Activated CD8-positive, alpha-beta memory T cell treated with anti-CD3 and anti-CD28 coated beads for 4 hours (primary cell): ENCODE measurements at places on chromosomes 16 and 17.
A peak's percentile ranks its signal among the peaks of the same experiment; 100 is the strongest.

GRCh38 chr17:78398390-78398789, 19.9 kb downstream of the PGS1 start:
- no peak for DNase-seq

DNA sequence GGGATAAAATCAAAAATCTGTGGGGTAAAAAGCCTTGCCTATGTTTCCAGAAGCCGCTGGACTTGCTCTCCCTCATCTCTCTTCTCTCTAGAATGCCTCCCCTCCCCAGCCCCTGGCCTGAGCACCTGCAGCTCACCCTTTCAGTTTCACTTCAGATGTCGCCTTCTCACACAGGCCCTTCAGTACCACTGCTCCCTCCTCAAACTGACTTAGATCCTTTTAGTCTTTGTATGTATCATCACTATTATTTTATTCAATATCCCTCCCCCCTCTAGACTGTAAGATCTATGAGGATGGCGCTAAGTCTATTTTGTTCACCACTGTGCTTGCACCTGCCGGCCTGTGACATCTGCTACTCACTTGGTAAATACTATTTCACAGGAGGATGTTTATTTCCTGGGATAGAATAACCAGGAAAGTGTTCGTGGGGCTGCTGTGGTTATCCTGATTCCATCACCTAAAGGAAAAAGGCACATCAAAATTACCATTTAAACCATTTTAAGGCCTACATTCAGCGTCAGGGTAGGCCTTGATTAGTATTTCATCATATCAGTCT, 122.3 kb downstream of the MRTFB start:
- DNase-seq: no peak

GRCh38 chr17:80164185-80164584, 5.6 kb upstream of the CARD14 start:
- DNase-seq: no peak

GRCh38 chr17:62892870-62893338, 73.1 kb upstream of the TANC2 start:
- DNase-seq: peak; percentile 2

GRCh38 chr16:13425836-13426235, 494.1 kb upstream of the ERCC4 start:
- no peak for DNase-seq

GRCh38 chr17:72386619-72387237, 265.9 kb downstream of the SOX9 start:
- no peak for DNase-seq

GRCh38 chr17:75689441-75689873, 22.3 kb downstream of the SAP30BP start:
- peak; percentile 13 for DNase-seq

- DNase-seq: no peak
These were observed 4.8 kb downstream of the SCGB1C2 start for GRCh38 chr17:142102-142661.

- DNase-seq: no peak
These were observed 22.3 kb upstream of the SMG1 start for GRCh38 chr16:18948372-18949020.

DNA sequence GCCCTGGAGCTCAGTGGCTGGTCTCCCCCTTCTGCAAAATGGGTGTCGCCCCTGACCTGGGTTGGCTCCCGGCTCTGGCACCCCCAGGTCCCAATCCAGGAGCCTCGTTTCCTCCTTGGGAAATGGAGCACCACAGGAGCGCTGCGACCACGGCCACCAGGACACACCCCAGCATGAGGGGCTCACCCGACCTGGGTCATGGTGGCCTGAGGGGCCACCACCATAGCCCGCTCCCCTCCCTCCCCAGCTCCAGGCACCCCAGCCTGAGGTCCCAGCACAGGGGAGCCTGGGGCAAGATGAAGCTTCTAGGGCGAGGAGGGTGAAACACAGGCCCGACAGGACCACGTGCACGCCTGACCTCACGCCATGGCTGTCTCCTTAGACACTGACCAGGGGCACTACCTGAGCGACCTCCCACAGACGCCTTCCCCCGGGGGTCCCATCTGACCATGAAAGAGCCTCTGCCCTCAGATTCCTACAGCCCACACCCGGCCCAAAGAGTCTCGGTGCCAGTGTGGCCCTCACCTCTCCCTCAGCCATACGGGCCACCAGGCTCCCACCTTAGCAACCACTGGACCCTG, 11.8 kb downstream of the BCAR1 start:
- no peak for DNase-seq

- DNase-seq: no peak
These were observed 1.1 kb downstream of the METTL16 start for GRCh38 chr17:2510559-2510958.

- DNase-seq: no peak
These were observed 267.9 kb downstream of the CPPED1 start for GRCh38 chr16:12535535-12536411.

DNA sequence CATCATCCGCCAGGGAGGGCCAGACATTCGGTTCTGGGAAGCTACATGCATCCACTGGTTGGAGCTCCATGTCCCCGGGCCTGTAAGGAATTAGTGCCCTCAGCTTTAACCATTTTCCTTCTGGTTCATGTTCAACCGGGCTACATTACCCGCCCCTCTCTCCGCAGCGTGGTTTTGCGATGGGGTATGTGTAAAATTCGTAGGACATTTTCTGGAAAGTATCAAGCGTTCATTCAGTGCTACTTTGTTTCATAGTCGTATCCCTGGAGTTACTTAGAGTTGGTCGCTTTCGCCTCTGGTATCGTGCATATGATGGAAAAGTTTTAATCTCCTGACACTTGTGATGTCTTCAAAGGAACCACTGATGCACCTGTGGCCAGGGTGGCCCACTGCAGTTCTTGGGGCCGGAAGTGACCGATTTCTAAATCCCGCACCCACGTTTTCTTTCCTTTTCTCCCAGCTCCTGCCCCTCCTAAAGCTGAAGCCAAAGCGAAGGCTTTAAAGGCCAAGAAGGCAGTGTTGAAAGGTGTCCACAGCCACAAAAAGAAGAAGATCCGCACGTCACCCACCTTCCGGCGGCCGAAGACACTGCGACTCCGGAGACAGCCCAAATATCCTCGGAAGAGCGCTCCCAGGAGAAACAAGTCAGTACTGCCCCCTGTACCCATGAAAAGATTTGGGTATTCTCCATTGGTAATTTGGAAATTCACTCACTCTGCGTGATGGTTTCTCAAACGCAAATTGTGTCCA, 637 bp downstream of the RPL23A start:
- DNase-seq: peak; percentile 51

DNA sequence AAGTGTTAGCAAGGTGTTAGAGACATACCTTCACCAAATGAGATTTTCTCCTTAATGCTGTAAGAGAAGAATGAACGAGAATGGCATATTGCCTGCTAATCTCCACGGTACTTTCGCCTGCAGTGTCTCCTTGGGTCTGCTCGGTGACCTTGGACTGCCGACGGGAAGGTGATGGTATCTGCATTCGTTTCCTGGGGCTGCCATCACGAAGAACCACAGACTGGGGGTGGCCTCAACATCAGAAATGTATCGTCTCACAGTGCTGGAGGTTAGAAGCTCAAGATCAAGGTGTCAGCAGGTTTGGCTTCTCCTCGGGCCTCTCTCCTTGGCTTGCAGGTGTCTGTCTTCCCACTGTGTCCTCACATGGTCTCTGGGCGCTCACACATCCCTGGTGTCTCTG, 86.3 kb upstream of the TNRC6C start:
- DNase-seq: no peak

- DNase-seq: no peak
These were observed 28.9 kb downstream of the WFDC1 start for GRCh38 chr16:84323606-84324005.

DNA sequence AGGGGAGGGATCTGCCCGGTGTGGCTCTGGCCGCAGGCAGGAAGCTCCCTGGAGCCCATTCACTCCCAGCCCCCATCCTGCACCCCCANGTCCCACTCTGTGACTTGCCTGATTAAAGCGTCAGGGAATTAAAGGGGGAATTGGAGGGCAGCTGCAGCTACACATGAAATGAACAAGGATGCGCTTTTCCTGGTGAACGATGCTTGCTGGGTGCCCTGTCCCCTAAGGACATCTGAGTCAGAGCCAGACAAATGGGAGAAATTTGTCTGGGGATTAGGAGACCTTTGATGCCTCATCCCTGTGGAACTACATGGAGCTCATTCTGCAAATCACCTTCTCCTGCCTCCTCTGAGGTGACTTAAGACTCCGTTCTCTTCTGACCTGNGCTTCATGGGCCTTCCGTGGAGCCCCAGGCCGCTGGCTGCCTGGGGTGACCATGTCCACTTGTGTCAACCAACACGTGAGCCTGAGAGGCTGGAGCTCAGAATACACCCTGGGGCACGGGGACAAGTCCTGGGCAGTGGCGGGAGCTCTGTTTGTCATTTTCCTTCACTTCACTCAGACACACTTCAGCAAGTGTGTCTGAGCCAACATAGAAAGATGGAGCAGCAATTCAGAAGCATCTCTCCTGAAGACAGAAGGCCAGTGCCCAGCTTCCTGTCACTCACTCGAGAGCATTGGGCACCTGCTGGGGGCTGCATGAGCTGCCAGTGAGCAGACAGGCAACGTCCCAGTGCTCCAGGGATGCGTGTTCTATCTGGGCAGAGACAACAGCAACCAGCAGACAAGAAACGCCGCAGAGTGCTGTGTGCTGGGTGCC, 54.1 kb downstream of the METRNL start:
- DNase-seq: no peak

DNA sequence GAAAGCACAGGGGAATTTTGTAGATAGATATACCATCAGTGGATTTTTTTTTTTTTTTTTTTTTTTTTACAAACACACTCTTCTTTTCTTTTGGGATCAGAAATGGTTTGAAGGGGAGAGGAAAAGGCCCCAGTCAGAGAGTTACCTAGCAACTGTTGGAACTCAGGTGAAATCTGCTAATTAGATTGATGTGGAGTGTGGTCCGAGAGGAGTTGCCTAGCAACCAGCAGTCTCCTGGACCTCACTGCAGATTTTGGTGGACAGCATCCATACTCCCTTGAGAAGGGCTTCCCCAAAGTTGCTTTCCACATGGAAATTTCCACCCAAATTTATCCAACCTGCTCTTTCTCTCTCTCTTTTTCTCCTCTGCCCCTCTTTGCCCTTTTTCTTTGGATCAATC, 165.4 kb downstream of the UTP18 start:
- no peak for DNase-seq

GRCh38 chr17:49522357-49522890, 27.3 kb downstream of the NGFR start:
- no peak for DNase-seq

DNA sequence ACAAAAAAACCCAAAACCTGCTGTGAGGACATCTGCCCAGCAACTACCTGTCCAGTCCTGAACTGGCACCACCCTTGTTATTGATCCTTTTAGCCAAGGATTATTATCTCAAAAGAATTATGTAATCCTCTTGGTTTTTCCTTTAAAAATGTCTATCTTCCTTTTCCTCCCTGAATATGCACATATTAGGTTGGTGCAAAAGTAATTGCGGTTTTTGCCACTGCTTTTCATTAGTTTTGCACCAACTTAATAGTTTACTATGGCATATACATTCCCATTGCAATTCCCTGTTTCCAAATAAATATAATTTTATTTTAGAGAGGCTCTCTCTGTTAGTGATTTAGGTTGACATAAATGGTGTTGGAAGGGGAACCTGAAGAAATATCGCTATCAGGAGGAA, 51.3 kb downstream of the MPHOSPH6 start:
- DNase-seq: no peak

GRCh38 chr16:86821895-86822294, 243.5 kb downstream of the FOXL1 start:
- no peak for DNase-seq

GRCh38 chr16:89481356-89481955, 8.9 kb downstream of the ANKRD11 start:
- no peak for DNase-seq

DNA sequence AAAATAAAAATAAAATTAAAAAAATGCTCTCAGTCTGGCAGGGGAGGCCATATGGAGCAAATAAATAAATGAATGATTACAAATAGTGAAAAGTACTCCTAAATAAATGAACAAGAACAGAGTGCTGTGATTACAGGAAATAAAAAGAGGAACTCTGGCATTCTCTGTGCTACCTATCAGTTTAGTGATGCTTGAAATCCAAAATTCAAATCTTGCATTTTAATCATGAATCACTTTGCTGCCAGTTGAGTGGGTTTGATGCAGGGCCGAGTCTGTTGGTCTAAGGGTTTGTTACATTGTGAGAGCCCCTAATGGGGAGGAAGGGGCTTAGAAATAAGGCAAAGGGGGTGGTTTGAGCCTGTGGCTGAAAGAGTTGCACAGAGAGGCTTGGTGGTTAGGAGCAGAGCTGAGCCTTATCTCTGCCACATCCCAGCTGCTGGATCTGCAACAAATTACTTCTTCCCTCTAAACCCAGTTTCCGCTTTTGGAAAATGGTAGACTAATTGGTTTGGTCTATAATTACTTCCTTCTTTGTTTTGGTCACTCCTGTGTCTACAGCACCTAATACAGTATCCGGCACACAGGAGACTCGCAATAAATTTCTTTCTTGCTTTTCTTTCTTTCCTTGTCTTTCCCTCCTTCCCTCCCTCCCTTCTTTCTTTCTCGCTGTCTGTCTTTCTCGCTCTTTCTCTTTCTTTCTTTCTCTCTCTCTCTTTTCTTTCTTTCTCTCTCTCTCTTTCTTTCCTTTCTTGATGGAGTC, 6.3 kb upstream of the ABCC1 start:
- no peak for DNase-seq

DNA sequence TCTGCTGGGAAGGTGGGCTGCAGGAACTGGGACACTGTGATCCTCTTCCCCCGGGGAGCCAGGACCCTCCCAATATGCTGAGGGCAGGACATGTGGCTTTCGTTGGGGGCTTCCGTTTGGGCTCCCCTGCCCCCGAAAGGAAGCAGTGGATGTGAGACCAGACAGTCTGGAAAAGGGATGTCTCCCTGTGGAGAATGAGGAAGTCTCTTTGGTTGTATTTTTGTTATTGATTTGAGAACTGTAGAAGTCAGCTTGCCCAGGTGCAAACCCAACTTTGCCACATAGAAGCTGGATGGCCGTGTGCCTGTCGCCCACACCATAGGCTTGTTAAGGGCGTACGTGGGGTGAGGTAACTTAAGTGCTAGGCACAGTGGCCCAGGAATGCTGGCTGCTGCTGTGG, 18.8 kb downstream of the LLGL2 start:
- DNase-seq: no peak

DNA sequence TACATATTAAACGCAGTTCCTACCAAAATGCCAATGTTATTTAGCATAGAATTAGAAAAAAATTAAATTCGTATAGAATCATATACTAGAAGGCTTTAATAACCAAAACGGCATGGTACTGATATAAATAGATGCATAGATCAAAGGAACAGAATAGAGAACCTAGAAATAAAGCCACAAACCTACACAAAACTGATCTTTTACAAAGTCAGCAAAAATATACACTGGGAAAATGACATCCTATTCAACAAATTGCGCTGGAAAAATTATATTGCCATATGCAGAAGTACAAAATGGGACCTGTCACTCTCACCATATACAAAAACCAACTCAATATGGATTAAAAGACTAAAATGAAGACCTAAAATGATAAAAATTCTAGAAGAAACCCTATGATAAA, 1882.6 kb downstream of the TP53TG3F start:
- no peak for DNase-seq

- no peak for DNase-seq
These were observed 184.5 kb downstream of the IRF8 start for GRCh38 chr16:86083382-86084002.
